Urothelium cell line (cell line): ENCODE measurements at places on chromosomes 4 and X.

GRCh38 chr4:1775731-1776500 lies 17.2 kb upstream of the FGFR3 start:
- no peak for DNase-seq

DNA sequence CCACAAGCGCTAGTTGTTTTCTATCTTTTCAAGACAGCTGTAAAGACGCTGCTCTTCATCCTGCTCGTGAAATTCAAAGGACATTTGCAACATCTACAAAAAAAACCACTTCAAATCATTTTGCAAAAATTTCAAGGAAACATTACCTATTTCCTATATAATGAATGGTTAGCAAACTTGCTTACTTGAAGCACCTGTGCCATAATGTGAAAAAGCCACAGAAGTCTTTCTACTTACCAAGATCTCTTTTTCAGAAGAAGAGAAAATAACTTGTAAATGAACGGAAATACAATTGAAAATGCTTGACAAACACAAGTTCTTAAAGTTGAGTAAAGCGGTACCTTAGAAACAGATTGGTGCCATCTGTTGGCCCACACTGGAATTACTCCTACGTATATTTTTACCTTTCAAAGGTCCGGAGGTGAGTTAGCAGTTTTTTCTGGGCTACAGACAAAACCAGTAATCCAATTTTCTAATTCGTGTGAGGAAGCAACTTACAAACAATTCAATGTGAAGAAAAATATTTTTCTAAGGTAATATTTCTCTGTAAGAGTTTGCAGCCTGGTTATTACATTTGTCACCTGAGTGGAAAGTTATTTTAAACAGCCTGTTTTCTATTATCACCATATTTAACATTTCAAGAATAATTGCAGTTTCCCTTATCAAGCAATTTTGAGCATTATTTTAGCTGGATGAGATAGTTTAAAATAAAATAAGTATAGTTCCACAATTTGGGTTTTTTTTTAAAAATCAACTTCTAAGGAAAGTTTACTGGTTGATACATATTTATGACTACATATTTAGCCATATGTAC lies at the start of gene TLR6:
TLR6 (minus strand) TSS at position 294 of the 814 bp plus-strand sequence. CDS start 27,344 bp downstream, outside the sequence.
- DNase-seq: peak; percentile 52

GRCh38 chr4:78569306-78569821 lies 17.8 kb downstream of the ANXA3 start:
- DNase-seq: peak; percentile 64

DNA sequence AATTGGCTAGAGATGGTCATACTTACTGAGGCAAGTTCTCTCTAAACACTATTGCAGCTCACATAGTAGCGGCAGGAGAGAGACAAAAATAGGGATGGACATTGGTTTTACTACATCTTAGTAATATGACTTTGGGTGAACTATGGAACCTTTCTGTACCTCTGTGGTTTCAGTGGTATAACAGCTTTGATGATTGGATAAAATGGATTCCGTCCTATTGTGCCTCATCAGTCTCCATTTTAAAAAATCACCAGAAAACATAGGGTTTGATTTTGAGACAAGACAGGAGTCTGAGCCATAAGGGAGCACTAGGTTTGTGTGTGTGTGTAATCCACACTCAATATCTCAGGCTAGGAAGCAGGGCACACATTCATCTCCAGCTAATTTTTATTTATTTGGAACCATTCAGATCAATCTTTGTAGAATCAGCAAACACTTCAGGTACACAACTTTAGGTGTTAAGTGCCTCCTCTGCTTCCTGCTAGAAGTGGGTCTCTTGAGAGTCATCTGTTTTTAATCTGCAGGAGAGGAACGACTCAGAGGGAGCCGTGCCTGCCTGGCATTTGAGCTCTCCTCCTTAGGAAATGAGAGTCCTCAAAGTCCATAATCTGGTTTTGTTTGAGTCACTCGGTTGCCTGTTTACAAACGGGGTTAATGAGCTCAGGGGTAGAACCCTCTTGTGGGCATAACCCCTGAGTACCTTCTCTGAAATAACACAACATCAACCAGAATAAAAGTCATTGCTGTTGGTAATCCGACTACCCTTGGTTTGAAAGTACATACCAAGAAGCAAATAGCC lies 238.5 kb upstream of the BOD1L1 start:
- DNase-seq: no peak

GRCh38 chr4:158016511-158016910 lies 156.3 kb downstream of the GASK1B start:
- no peak for DNase-seq

GRCh38 chr4:182874304-182874751 lies 42.9 kb downstream of the DCTD start:
- no peak for DNase-seq

- DNase-seq: no peak
These were observed 301.4 kb downstream of the TMA16 start for GRCh38 chr4:163795885-163796284.

DNA sequence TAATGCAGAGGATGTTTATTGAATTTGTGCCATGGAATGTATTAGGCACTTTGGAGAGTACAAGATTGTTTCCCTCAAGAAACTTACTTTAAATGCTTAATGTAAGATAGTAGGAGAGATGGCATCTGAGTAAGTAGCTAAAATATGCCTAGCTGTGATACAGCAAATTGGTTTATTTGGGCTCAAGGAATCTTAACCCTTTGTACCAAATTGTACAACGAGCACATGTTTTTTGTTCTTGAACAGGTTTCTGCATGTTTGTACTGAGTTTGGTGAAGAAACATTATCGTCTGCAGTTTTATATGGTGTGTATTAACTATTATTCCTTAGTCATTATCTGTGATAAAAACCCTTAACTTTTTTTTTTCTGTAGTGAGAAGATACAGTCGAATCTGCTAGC lies 48.6 kb downstream of the CDS1 start:
- no peak for DNase-seq

DNA sequence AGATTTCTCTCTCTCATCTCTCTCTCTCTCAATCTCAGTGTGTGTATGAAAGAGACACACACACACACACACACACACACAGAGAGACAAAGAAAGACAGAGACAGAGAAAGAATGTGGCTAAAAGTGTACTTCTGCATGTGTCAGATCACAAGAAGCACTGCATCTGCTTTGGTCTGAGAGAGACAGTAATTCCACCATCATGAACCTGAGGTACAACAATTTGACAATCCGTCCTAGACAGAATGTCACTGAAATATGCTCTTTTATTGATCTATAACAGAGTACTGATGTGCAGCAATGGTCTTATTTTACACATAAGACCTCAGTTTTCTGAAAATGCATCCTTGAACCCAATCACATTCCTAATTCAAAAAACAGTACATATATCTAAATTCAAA lies 576.2 kb upstream of the SMIM31 start:
- no peak for DNase-seq

- no peak for DNase-seq
These were observed 1.9 kb upstream of the EIF1AX start for GRCh38 chrX:20143561-20143960.

DNA sequence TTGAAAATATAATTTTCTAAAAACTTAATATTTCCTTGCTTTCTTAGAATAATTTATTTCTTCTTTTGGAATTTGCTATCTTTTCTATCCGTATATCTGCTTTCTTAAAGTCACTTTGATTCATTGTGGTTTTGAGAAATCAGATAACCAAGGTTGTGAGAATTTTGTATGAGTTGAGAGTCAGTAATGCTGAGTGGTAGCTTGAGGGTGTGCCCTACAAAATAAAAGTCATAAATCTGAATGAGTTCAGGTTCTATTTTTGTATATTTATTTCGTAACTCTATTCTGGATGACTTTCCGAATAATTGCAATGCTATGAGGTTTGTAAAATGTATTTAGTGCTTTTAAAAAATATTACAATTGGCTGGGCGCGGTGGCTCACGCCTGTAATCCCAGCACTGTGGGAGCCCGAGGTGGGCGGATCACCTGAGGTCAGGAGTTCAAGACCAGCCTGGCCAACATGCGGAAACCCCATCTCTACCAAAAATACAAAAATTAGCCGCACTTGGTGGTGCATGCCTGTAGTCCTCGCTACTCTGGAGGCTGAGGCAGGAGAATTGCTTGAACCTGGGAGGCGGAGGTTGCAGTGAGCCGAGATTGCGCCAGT lies 8.9 kb downstream of the COPS4 start:
- DNase-seq: no peak

GRCh38 chr4:115126491-115126890 lies 13.1 kb upstream of the NDST4 start:
- no peak for DNase-seq

DNA sequence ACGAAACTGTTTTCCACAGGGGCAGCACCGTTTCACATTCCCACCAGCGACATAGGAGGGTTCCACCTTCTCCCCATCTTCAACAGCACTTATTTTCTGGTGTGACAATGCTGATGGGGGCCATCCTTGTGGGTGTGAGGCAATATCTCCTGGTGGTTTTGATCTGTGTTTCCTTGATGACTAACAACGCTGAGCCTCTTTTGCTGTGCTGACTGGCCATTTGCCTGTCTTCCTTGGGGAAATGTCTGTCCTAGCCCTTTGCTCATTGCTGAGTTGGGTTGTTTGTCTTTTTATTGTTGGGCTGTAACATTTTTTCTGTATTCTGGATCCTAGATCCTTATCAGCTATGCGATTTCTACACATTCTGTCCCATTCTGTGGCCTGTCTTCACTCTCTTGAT lies 33.7 kb downstream of the ATP2B3 start:
- DNase-seq: no peak

DNA sequence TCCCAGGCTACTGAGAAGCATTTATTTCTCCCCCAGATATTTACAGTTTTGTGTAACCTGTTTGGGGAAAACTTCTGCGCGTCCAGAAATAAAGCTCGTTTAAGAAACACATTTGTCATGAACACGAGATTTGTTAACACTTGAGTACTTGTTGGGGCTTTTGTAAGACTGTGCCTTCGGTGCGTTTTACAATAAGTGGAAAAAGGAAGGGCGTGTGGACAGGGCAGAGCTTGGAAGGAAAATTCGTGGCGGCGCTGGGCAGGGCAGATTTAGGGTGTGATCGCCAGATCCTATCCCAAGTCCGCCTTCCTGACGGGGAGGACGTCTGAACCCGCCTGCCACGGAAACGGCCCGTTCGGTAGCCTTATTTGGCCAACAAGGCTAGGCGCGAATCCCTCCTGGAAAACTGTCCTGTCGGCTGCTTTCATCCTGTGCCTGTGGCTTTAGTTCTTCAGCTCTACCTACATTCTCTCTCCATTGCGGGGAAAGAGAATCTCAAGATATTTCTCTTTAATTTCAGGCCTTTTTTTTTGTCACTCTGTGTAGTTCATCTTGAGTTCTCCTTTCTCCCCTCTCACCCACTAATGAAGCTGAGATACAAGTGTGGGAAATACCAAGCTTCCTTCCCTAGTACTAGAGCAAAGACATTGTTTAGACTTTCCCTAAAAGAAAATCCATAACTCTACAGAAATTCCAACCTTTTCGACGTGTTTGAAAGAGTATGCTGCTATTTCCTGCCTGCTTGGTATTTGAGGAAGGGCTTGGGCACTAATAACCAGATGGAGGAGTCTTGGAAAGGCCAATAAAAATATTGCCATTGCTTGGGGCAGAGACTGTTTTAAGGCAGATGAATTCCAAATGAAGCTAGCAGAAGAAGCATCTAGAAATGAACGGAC lies 982 bp downstream of the PDLIM5 start:
- DNase-seq: peak; percentile 76

GRCh38 chr4:103853627-103854026 lies 133.8 kb upstream of the TACR3 start:
- DNase-seq: no peak

DNA sequence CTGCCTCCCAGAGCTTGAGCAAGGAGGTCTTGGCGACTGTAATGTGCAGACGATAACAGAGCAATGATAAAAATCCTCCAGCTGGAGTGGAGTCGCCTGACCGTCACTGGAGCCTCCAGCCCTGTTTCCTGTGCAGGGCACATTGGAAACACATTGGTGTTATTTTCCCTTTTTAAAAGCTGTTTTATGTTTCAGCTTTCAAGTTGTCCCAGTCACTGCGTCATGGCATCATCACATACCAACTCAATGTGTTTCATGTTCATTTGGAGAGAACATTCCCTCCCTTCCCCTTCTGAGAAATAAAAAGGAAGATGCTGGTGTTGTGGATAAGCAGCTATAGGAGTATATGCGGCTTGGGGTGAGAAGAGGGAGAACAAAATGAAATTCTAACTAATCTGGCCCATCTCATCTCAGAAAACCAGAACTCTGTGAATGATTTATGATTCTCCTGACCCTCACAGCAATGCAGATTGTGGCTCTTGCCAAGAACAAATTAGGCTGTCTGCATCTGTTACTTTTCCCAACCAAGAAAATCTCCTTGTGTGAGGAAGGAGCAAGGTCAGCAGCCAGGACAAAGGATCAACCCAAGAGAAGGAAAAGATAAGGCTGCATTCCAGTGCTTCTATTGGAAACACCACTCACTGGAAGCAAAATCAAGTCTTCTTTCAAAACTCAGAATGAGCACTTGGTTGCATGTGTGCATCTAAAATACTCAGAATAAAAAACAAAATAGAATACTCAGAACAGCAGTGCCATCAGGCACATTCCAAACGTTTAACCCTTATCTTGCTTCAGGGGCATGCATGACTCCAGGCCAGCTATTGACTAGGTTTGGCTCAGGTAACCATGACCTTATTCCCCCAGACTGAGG lies 134.4 kb downstream of the RASL11B start:
- no peak for DNase-seq

DNA sequence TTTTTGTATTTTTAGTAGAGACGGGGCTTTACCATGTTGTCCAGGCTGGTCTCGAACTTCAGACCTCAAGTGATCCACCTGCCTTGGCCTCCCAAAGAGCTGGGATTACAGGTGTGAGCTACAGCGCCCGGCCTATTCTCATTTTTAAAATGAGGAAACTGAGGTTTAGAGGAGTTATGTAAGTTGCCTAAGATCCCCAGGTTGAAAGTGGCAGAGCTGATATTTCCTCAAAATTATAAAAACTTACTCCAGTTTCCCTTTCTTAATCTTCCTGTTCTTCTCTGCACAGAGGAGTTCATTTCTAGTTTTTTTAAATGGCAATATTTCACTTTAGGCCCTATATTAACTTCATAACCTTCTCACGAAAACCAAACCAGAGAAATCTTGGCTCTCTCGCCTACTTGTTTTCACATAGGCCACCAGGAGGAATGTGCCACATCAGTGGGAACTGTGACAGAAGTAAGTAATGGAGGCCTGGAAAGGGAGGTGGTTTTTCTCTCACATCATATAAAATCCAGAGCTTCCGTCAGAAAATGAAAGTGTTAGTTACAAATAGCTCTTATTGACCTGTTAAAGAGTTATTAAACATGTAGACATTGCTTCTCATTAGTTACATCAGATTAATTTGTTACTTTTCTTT lies 16.1 kb upstream of the RS1 start:
- DNase-seq: no peak

- no peak for DNase-seq
These were observed 13.7 kb upstream of the AREG start for GRCh38 chr4:74431113-74431826.

DNA sequence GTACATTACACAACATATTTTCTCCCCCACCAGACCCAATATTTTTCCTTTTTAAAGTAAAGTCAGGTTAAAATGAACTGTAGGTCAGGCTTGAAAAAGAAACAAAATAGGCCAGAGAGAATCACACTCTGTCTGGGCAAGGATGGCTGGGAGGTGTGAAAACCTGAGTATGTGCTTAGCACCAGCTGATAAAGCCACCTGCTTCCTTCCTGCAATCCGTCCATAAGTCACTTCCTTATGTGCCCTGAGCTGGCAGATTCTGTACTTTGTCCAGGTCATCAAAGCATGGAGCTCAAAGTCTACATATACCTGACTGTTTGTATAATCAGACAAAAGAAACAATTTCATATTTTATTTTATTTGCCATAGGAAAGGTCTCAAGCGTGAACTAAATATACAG lies 37.7 kb downstream of the ANTXR2 start:
- DNase-seq: no peak

GRCh38 chr4:8414377-8414776 lies 26.1 kb downstream of the ACOX3 start:
- DNase-seq: peak; percentile 42
